ENCODE measurements at places on chromosomes 7 and 10. TPM values are rescaled to one million over a fixed set of nuclear protein-coding genes. Genes with fewer than 3 reads are reported as not detected.

- no peak for DNase-seq
These were observed 32.2 kb downstream of the ZCCHC24 start for GRCh38 chr10:79413196-79413595.

- DNase-seq: no peak
These were observed 5.0 kb downstream of the TNS3 start for GRCh38 chr7:47576866-47577306.

The CRYGN gene
- not detected for total RNA-seq

DNA sequence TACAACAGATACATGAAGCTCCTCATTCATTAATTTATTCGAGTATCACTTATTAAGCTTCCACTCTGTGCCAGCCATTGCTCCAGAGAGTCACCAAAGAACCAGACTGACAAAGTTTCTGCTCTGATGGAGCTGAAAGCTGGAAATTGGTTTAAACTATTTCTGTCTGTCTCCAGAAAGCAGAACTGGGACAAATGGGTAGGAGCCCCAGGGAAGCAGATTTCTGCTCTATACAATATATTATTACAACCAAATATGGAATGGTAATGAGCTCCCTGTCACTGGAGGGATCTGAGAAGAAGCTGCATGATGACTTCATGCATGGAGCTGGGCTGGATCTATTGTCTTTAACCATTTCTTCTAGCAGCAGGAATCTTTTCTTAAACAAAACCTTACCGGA, 165.4 kb upstream of the ADO start:
- DNase-seq: no peak

DNA sequence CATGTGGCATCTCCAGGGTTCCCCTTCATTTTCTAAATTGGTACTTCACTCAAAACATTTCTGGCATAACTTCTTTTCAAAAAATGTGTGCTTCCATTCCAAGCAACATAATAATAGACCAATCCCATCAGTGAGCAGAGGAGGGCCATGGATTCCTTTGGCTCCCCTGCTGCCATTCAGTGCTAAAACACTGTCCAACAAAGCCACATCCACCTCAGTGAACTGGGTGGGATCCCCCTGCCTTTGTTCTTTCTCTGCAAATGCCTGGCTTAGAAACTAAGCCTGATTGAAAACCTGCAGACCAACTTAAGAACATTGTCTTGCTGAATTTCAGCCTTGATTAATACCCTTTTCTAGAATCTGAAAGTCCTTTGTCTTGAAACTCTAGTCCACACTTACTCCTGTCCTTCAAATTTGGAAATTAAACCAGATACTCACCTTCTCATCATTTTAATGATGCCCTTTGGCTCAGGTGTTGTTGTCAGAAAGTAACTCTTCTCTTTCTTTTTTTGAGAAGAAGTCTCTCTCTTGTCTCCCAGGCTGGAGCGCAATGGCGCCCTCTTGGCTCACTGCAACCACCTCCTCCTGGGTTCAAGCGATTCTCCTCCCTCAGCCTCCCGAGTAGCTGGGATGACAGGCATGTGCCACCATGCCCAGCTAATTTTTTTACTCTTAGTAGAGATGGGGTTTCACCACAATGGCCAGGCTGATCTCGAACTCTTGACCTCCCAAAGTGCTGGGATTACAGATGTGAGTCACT, 132.3 kb downstream of the PLXNA4 start:
- no peak for DNase-seq

The MCU gene
- 12.1 TPM for total RNA-seq

The COL13A1 gene
- total RNA-seq: not detected

All from CD4-positive, alpha-beta memory T cell (primary cell).